HFFc6 (cell line): ENCODE measurements at places on chromosomes 11 and 22. TPM values are rescaled to one million over a fixed set of nuclear protein-coding genes. Genes with fewer than 3 reads are reported as not detected.

GRCh38 chr11:65077451-65077850 lies 6.4 kb downstream of the CDCA5 start:
- no peak for DNase-seq

DNA sequence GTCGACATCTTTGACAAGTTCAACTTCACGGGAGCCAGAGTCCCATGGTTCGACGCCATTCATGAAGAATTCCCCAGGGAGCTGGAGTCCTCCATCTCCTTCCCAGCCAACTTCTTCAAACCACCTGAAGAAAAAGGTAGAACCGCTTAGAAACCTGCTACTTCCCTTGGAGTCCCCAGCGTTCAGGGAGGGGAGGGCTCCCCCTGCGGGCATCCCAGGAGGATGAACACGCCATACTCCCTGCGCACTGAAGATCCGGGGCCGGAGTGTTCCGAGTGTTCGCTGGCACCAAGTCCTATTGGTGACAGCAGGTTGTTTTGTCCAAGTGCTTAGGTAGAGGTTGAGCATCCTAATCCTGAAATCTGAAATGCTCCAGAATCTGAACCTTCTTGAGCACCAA lies 51.7 kb upstream of the PRODH start:
- no peak for DNase-seq

DNA sequence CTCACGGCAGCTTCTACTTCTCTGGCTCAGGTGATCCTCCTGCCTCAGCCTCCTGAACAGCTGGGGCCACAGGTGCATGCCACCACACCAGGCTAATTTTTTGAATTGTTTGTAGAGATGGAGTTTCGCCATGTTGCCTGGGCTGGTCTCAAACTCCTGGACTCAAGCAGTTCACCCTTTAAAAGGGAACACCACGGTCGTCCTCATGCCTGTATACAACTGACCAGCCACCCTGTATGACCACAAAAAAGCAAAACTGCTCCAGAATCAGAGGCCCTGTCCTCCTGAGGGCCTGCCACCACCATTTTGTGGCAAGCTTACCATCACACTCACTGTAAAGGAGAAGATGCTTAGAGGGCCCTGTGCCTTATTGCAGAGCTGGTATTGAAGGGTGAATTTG lies 2.2 kb downstream of the GLB1L3 start:
- DNase-seq: no peak

DNA sequence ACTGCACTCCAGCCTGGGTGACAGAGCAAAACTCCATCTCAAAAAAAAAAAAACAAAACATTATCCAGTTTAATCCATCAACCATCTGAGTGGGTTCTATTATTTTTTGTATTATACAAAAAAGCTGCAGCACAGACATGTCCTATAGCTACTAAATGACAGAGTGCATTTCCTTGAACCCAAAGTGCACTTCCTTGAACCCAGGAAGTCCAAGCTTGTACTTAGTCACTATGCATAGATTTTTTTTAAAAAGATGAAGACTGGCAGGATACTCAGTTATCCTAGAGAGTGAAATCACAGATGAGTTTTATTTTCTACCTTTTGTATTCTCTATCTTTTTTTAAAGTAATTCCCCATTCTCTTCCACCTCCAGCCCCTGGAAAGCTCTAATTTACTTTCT lies 8.0 kb upstream of the RRAS2 start:
- DNase-seq: no peak

Gene TIMM8B
- 59.9 to 85.2 TPM (median 78.5 TPM) in 3 replicates for total RNA-seq

GRCh38 chr11:64369440-64370421 lies 10.8 kb downstream of the RPS6KA4 start:
- DNase-seq: no peak

DNA sequence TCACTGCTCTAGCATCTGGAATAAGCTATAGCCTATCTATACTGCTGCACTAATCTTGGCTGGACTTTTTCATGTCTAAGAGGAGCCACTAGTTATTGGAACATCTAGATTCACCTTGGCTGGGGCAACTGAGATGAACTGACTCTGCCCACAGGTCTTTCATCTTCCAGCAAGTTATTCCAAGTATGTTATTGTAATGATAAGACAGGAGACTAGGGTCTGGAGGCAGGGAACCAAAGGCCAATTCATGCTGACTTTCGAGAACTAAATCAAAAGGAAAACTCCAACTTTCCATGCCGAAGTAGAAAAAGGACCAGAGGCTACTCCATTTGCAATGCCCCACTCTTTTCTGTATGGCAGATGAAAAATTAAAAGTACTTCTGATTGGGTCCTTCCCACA lies 1243.0 kb upstream of the RAG2 start:
- no peak for DNase-seq

DNA sequence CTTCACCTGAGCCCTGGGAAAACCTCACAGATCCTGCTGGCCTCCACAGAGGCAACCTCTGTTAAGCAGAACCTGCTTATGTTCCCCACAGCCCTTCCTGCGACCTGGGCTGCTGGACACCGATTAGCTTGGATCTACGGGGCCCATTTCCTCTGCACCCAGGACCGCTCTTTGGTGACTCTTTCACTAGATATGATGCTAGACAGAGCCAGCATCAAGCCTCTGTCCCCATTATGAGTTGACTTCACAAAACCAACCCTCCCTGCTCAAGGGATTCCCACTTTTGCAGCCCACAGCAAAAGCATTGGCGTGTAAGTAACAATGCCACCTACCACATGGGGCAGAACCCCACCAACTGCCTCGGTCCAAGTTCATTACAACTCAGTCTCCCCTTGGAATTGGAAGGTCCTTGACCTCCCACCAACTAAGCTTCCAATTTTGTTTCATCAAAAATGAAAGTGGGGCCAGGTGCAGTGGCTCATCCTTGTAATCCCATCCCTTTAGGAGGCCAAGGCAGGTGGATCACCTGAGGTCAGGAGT lies 15.2 kb upstream of the TMPRSS4 start:
- DNase-seq: no peak

GRCh38 chr11:25876456-25876965 lies 455.4 kb upstream of the ANO3 start:
- no peak for DNase-seq

Gene OR2AG2
- 0.06 to 0.15 TPM in 2 of 3 replicates, not detected in the other for total RNA-seq

GRCh38 chr22:25366876-25367466 lies 147.5 kb downstream of the CRYBB2 start:
- no peak for DNase-seq

DNA sequence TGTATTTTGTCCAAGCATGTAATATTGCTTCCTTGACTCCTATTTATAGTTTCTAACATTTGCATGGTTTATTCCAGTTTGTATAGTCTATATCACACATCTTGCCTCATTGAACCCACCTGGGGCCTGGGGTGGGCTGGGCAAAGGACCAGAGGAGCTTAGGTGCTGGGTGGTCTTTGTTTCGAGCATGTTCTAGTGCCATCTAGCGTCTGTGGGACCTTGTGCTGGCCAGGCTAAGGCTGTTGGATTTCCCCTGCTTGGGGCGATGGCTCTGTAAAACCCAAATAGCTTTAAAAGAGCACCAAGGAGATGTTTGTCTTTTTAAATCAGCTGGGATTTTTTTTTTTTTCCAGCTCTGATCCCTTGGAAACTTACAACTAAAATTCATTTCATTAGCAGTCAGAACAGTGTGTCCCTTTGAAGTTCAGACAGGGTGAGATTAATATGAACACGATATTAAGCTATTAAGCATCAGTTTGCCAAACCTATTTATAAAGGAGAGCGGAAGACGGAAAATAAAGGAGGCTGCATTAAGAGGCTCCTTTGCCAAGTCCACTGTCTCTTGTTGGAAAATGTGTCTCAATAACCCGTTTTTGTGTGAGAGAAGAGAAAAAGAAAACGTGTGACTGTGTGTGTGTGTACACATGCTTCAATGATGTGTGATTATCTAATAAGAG lies 157.4 kb downstream of the COMMD9 start:
- DNase-seq: peak; percentile 35

DNA sequence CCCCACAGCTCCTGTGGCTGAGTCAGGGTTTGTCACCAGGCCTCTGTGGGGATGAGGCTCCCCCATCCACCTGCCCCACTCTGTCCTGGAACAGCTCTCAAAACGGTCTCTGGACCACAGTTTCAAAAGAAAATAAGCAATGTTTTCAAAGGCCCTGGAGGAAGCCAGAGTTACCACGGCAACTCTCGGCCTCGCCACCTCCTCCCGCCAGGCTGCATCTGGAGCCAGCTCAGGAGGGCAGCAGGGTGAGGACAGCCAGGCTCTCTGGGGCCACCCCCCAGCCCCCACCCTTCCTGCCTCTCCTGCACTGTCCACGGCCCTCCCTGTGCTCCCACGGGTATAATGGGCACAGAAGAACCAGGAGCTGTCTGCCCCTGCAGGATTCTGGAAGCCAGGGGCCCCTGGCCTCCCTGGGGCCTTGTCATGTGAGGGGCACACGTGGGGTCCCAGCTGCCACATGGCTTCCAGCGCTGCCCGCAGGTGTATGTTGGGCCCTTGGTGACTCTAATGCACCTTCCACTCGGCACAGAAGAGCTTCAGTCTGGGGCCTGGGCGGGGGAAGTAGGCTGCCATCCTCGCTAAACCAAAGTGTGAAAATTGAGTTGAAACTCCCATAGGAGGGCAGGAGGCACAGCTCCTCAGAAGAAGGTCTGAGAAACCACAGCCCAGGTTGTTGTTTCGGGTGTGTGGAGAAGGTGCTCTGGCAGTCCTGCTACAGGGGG lies 10.3 kb downstream of the CD81 start:
- peak; percentile 61 for DNase-seq

- DNase-seq: no peak
Measured at GRCh38 chr11:119336744-119337469, 2.6 kb downstream of the RNF26 start.

DNA sequence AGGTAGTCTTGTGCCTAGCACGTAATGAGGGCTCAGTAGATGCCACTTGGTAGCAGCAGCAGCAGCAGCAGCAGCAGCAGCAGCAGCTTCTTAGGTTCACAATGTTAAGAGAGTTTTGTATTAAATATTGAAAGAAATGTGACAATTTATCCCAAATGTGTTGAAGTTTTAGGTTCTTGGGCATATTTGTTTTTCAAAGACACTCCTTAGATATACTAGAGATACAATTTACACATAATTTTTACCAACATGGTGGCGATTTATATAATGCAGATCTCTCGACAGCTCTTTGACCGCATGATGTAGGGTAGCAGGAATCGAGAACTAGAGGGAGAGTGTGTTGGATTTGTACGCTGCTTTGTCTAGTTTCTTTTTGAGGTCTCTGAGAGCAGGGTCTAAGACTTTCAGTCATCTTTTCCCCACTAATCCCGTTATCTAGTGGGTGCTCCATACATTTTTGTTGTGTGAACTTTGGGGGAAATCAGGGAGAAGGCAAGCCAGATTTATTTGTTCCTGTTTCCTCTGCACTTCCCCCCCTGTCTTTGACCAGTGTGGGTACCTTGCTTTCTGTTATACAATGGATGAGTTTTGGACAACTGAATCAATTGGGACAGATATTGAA lies 1.4 kb downstream of the FDX1 start:
- no peak for DNase-seq

- DNase-seq: no peak
Measured at GRCh38 chr22:40757071-40757470, 62.1 kb downstream of the SLC25A17 start.

Gene DBX1
- total RNA-seq: not detected in 3 replicates

DNA sequence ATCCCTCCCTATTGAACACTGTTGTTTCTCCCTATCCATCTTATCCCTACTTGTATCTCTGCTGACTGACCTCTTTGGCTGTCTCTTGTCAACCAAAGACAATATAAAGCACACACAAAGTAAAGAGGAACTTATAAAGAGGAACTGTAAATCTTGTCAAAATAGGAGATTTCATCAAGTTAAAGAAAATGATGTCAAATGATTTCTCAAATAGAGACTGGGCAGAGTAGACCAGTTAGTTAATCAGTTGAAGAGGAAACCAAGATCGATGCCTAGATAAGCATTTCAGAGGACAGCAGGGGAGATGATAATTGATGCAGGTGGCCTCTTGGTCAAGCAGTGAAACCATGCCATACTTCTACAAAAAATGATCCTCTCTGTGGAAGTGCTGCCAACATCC lies 22.7 kb downstream of the KCNQ1OT1 start:
- no peak for DNase-seq

Gene APOL4
- not detected in 3 replicates for total RNA-seq

DNA sequence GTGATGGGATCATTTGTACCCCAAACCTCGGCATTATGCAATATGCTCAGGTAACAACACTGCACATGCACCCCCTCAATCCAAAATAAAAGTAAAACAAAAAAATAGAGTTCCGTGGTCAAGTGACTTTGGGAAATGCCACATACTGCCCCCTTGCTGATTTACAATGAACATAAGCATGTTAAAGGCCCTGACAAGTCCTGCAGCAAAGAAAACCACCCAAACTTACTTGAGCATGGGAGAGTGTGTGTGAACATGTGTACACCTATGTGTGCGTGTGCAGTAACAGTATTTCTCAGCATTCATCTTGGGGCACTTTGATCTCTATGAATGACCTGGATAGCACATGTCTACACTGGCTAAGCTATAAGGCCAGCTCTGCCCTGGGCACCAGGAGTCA lies 15.8 kb upstream of the IGSF22 start:
- DNase-seq: no peak

Gene MS4A4E
- total RNA-seq: not detected in 3 replicates

- DNase-seq: no peak
Measured at GRCh38 chr11:16468735-16469453, 112.5 kb upstream of the SOX6 start.

DNA sequence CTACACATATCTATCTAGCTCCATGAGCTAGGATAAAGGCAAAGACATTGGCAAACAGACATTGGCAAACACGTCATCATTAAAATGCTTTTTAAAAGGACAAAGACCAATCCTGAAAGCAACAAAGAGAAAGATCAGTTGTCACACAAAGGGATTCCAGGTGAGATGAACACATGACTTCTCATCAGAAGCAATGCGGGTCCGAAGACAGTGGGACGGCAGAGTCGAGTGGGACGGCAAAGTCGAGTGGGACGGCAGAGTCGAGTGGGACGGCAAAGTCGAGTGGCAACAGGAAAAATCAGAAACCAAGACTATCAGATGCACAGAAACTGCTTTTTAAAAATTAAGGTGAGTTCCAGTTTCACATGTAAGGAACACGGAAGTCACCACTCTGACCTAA lies 609.5 kb downstream of the BRD1 start:
- DNase-seq: no peak

DNA sequence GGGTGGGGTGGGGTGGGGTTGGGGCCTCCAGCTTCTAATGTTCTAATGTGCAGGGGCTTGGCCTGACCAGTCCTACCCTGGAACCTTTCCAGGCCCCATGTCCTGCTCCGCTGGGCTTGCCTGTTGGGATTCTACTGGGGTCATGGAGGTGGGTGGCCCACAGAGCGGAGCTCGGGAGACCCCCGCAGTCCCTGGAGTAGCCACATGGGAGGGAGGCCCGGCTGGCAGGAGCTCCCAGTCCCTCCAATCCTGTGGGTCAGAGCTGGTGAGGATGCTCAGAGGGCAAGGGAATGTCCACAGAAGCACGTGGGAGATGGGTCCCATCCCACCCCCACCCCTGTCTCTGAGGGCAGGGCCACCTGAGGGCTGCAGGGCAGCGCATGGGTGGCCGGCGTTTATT lies 2.9 kb downstream of the SEPTIN5 start:
- DNase-seq: no peak

Gene OR51E1
- total RNA-seq: not detected in 3 replicates

- peak; percentile 85 for DNase-seq
Measured at GRCh38 chr22:40310081-40310767, 36.1 kb upstream of the ADSL start.

Gene VPREB1
- total RNA-seq: not detected in 3 replicates
